ENCODE measurements at places on chromosomes 5 and 9.

DNA sequence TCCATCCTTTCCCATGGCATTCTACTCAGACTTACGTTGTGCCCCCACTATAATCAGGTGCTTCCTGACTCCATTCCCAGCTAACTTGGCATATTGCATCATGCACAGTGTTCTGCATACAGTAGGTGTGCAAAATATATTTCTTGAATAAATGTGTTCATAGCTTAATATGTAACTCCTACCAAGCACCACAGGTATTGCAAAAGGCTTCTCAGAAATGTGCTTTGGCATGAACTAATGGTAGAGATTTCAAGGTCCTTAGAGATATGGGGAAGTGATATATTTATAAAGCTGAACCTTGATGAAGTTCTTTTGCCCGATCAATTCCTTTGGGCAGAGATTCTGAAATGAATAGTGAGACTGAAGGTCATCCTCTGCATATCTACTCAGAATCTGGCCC lies 220.4 kb downstream of the KCTD16 start:
- DNase-seq, result no peak

GRCh38 chr5:3221432-3221831 lies 374.2 kb upstream of the IRX1 start:
- DNase-seq, result no peak

GRCh38 chr9:131773911-131774379 lies 34.1 kb upstream of the RAPGEF1 start:
- DNase-seq, result peak; percentile 12

DNA sequence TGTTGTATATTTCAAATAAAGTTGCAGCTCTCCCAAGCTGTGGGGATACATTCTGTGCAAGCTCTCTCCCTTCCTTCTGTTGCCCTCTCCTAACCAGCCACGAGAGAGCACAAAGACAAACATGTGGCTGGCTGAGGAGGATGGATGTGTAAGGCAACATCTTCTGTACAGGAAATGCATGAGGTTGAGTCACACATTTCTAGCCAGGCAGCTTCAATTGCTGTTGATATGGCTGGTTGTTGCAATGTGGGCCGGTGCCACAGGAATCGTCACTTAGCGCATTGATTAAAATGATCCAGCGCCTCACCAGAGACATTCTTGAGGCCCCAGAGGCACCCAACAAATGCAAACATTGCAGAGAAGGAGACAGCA lies 207.1 kb downstream of the ICE1 start:
- DNase-seq, result no peak
